Activated T-helper 9 cell treated with anti-CD3 and anti-CD28 coated beads, Interleukin-2, amount 50 U/mL, for 16 hours (primary cell): ENCODE measurements at places on chromosomes 2 and 18.

DNA sequence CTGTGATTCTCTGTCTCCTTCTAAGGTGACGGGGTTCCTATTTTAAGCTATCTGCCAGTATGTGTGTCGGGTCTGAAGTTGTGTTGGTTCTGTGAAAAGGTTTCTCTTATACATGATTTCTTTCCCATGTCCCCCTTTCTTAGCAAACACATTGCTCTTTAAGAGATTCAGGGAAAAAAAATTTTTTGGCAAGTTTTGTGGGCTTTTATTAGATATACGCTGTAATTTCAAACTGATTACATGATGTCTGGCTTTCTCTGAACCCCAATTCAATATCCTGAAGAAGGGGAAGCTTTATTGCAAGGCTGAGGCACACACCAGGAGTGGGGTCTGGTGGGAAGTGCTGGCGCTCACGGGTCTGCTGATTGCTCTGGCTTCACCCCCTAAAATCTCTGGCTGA lies 210.6 kb downstream of the AGPS start:
- no peak for DNase-seq

GRCh38 chr2:34815052-34815741 lies 1216.1 kb upstream of the FAM98A start:
- no peak for DNase-seq

DNA sequence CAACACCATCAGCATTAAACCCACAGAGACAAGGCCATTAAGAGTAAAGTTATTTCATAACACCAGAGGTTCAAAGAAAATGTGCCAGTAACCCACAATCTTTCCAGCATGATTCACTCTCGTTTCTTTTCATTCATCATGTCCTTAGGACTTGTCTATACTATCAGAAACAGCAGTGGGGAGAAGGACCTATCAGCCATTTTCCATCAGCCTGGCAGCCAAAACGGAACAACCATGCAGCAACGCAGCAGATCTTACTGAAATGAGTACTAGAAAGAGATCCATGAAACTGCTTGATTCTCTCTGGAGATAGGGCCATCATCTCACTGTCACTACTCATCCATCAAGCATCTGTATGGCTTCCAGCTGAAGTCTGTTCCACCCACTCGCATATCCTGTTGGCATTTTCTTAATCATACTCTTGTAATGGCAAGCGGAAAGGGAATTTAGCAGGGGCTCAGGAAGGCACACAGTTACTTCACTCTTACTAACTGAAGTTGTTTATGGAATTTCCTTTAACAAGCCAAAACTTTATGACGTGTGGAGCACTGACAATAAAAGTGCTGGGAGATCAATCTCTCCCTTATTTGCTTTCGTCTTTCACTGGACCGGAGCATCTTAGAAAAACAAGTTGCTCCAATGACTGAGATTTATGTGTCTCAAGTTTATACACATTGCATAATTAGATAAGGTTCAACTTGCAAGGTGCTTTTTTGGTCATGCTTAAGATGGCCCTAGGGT lies 69.7 kb downstream of the EPHA4 start:
- DNase-seq, result no peak

DNA sequence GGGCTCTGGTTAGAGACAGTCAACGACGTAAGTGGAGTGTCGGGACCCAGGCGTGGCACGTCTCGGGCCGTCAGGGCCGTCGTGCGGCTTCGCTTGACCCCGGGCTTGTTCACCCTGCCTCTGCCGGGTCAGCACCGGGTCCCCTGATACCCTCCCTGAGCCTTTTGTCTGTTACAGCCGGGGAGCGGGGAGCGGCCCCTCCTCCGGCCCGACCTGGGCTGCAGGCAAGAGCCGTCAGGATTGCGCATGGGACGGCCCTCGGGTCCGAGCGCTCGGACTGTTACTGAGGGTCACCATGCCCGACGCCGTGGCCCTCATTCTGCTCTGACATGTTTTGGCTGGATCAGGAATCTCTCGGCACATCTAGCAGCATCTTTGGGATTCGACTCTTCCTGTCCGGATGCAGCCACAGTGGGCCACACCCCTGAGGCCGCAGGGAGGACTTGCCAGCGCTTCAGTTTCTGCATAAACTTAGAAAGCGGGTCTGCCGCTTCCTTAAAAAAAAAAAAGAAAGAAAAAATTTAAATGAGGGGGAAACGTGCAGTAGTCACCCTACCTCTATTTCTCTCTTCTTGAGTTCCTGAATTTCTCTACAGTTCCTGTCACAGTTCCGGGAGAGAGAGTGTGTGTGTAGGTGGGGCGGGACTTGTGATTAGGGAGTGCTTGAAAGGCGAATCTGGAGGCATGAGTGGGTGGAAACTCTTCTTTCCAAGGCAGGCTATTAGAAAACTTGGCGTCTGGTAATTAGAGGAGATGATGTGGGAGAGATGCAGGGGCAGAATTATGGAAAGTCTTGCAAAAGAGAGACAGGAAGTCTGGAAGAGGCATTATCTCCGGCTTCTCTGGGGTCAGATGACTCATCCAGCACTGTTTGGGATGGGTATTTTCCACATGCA lies 909 bp downstream of the TMEM87B start:
- peak; percentile 4 for DNase-seq

- DNase-seq, result no peak
Observed at GRCh38 chr2:207244971-207245925, 79.5 kb upstream of the KLF7 start.

GRCh38 chr2:75553935-75554531 lies 6.7 kb downstream of the EVA1A start:
- DNase-seq, result no peak

DNA sequence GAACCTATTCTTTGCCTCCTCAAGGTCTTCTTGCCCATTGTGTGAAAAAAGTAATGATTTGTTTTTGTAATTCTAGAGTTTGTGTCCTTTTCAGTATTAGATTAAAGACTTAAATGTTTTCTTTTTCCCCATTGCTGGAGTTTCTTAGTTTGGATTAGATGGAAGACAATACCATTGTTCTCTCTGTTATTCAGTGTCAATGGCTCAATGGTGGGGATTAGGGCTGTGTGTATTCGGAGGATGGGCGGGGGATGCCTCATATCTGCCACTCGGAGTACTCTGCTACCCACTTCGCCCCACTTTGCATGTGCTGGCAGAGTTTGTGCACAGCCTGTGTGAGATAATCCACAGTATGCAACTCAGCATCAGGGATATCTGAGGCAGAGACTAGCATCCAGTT lies 90.1 kb downstream of the KLHL29 start:
- no peak for DNase-seq

- DNase-seq, result no peak
Observed at GRCh38 chr2:1493431-1494126, 80.3 kb downstream of the TPO start.

DNA sequence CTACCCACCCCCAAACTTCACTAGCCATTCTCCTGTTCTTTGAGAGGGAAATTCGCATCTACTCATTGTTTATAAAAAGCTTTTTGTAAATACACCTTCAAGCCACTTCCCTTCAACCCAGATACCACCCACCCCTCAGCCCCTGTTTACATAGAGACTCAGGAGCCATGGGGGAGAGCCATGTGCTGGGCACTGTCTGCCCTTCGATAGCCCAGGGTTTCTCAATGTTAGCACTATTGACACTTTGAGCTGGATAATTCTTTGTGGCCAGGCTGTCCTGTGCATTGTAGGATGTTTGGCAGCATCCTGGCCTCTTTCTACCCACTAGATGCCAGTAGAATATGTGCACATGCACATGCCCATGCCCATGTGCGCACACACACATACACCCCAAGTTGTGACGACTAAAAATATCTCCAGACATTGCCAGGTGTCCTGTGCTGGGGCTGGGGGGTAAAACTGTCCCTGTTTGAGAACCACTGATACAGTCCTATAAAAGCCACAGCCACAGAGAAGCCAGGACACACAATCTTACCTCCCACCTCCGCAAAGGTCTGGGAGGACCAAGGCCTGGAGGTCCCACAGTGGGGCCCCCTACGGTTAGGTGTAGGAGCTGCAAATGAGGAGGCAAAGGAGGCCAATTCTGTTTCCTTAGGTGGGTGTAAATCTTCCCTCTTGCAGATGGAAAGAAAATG lies 44.5 kb upstream of the ASPRV1 start:
- no peak for DNase-seq

DNA sequence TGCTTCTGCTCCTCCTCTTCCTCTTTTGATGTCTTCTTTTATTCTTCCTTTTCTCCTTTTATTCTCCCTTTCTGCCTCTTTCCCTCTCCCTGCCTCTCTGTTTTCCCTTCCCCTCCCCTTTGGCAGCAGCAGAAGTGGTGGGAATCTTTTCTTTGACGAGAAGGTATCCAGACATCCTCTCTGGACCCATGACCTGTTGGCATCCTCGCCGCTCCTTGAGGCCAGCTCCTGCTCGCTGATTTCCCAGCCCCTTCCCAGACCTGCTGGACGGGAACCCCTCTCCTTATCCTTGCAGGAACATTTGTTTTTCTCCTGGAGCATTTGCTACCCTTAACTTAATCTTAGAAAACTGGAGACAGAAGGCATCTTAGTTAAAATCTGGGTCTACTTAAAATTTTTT lies 130.5 kb downstream of the LPIN1 start:
- DNase-seq, result no peak

GRCh38 chr2:150526006-150526405 lies 38.5 kb upstream of the RND3 start:
- no peak for DNase-seq

GRCh38 chr2:17892770-17893534 lies 14.5 kb downstream of the KCNS3 start:
- no peak for DNase-seq

GRCh38 chr18:45920367-45920766 lies 46.8 kb downstream of the EPG5 start:
- no peak for DNase-seq

GRCh38 chr18:26466026-26466425 lies 82.3 kb downstream of the KCTD1 start:
- DNase-seq, result no peak

DNA sequence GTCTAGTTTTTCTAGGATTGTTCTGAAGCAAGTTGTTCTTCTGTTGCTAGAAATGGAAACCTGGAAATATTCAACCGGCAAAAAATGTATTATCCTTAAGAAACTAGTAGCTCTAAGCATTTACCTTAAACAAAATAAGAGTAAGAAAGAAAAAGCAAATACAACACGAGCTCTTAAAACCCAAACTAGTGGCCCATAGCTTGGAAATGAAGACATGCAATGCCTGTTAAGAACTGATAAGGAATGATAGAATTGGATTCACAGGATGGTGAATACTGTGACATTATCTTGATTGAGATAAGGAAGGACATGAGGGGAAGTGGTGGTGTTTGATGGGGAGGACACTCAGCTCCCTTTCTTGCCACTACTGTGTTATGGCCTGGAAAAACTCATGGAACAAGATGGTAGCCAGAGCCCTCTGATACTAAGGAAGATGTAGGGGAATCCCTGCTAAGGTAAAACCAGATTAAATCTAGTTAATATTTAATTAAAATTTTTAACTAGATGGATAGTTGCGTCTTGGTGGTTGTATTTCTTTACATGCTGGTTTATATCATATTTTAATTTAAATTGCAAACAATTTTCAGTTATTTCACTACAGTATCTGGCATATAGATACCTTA lies 193.8 kb downstream of the LPIN1 start:
- no peak for DNase-seq

GRCh38 chr2:62455957-62456692 lies 49.9 kb downstream of the TMEM17 start:
- no peak for DNase-seq

GRCh38 chr2:120395221-120396012 lies 49.5 kb downstream of the INHBB start:
- no peak for DNase-seq

DNA sequence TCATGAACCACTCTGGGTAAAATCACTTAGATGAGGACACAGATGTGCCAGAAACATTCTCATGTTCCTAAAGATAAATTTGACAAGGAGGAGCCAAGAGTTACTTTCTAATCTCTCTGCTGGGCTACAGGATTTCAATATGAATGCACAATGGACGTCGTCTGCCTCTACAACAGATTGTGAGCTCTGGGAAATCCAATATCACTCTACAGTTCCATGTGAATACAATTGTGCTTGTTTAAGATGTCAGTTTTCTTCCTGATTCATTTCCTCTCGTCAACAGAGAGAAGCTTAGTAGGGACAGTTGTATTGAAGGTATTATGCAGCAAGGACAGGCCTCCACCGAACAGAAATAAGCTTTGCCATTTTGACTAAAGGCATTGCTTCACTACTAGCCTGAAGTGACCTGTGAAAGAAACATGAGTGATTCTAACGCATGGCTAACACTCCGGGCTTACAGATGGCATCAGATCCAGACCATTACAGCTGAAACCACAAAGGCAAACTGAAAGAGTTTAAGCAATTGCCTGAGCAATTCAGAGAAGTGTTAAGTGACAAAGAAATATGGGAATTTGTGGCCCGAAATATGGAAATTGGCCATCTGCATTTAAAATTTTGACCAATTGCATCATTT lies 1591.5 kb downstream of the LRP1B start:
- no peak for DNase-seq

DNA sequence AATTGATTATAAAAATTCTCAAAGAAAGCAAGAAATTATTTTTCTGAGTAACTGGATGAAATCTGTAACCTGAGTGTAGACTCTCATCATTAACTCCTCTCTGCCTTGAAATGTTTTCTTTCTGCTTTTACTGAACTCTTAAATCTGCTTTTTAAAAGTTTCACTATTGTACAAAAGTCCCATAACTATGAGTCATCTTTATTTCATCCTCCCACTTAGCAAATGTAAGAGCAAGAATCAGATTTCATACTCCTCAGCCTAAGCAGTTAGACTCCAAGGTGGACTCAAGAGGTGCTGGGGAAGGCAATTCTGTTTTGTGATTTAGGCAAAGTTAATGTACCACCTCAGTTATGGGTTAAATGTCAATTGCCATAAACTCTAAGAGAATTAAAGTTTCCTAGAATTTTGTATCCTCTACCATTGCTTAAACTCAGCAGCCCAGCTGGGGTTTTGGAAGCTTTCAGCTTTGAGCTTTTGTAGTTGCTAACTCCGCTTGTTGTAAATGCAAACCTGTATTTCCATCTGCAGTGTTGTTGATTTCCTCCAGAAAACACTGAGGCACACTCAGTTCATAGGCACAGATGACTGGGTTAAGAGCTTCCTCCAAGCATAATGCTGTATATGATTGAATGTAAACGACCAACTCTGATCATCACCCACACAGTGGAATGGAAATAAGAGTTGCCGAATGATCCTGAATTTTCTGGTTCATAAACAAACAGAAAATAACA lies 268.8 kb downstream of the ARHGAP15 start:
- DNase-seq, result no peak

- no peak for DNase-seq
Observed at GRCh38 chr2:241136191-241136590, 13.1 kb downstream of the PASK start.

GRCh38 chr2:64786343-64787018 lies 132.8 kb upstream of the SERTAD2 start:
- DNase-seq, result no peak

GRCh38 chr2:218161644-218162043 lies 5.1 kb downstream of the CXCR1 start:
- no peak for DNase-seq
